OCI-M1 (cell line): ENCODE measurements at places on chromosomes 5 and 9.
A peak's percentile ranks its signal among the peaks of the same experiment; 100 is the strongest.

DNA sequence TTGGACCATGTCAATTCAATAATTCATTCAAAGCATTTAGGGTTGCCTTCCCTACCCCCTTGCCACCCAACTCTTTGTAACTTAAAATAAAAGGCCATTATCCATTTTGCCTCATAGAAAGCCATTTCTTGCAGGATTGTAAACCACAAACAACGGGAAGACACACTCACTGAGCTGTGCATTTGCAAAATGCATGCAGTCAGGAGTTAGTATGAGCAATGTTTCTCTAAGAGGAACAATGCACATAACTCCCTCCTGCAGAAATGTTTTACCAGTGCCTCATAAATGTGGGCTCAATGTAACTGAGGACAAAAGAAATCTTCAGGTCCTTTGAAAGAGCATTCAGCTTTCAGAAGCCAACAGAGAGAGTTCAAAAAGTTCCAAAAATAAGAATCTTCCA, 98.5 kb upstream of the ABCA1 start:
- DNase-seq: no peak

- DNase-seq: peak; percentile 59
These were observed 470 bp downstream of the BAG1 start for GRCh38 chr9:33264003-33264472.

- DNase-seq: no peak
These were observed at the start of gene GPR150 for GRCh38 chr5:95620030-95620869. TSS of gene GPR150 (plus strand) at chr5:95620087. CDS start at chr5:95620276, 189 bp downstream.

DNA sequence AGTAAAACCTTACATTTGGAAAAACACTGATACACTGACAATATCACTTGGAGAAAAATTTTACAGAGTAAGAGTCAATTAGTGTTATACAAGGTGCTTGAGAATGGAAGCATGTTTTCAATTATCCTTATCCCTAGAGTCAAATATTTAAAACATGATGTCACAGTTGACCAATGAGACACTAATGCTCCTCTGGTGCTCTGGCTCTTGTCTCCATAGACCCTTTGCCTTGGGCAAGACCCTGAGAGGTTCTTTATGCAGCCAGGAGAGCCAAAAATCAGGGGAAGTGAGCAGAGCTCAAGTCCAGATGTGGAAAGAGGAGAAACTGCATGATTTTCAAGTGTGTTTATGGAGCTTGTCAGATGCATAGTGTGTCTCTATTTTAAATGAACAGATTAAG, 153.9 kb downstream of the MARCHF11 start:
- no peak for DNase-seq

GRCh38 chr5:158270996-158271554, 412.1 kb upstream of the CLINT1 start:
- DNase-seq: no peak

- no peak for DNase-seq
These were observed 25.6 kb downstream of the ZNF474 start for GRCh38 chr5:122154910-122155309.

DNA sequence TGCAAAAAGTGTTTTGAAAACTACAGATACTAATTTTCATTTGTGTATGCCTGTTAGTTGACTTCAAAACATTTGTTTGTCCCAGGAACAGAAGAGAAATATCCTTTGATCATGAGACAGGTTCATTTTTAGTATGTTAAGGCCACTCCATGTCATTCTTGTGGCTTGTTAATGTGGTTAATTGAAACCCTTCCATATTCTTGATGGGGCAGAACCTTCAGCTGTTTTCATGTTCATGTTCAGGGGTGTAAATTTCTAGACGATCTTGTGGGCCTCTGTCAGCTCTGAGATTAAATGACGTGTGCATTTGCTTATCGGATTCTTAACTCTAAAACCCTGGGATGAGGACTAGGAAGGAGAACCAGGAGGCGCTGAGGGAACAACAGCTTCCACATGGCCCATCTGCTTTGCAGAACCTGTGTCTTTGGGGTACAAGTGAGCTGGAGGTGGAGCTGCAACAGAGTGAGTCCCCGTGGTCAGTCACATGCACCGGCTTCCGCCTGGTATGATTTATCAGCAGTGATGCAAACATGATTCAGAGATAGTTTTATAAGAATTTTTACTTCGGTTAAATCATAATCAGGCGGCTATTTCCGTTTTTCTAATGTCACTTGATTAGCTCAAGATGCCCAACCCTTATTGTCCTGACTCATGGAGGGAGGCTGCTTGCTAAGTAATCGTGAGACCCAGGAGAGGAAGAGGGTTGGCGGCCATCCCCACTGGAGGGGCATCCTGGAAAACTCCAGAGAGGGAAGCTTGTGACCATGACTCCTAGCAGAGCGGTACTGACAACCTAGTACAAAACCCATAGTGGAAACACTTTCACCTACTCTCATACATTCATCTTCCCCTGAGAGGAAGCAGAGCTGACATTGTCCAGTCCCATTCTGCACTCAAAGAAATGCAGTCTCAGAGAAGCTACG, 138.4 kb downstream of the C9orf152 start:
- DNase-seq: peak; percentile 88

DNA sequence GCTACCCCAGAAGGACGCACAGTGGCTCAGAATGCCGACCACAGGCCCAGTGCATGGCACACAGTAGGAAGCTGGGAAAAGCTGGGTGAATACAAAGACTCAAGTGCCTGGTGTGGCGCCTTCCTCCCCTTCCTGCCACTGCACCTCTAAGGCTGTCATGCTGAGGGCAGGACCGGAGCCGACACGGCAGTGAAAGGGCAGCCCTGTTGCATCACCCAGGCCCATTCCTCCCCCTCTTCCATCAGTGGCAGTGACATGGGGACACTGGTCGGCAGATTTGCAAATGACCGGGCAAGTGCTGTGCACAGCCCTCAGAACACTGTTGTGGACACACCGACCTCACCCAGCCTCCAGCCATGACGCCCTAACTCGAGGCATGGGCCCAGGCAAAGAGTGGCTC, 84.0 kb downstream of the STK10 start:
- no peak for DNase-seq

DNA sequence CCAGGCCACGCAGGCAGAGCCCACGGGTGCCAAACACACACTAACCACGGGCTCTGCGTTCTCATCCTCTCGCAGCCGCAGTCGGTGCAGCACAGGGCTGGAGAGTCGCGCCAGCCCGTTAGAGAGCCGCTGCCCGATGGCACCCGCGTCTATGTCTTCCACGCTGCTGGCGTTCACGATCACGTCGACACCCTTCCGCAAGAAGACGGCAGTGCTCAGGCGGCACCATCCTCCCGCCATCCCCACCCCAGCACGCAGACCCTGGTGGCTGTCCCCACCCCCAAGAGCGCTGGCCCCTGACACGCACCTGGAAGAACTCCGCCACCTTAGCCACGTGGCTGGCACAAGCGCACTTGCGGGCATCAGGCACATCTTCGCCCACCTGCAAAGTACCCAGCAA, 6.0 kb downstream of the DBN1 start:
- no peak for DNase-seq

DNA sequence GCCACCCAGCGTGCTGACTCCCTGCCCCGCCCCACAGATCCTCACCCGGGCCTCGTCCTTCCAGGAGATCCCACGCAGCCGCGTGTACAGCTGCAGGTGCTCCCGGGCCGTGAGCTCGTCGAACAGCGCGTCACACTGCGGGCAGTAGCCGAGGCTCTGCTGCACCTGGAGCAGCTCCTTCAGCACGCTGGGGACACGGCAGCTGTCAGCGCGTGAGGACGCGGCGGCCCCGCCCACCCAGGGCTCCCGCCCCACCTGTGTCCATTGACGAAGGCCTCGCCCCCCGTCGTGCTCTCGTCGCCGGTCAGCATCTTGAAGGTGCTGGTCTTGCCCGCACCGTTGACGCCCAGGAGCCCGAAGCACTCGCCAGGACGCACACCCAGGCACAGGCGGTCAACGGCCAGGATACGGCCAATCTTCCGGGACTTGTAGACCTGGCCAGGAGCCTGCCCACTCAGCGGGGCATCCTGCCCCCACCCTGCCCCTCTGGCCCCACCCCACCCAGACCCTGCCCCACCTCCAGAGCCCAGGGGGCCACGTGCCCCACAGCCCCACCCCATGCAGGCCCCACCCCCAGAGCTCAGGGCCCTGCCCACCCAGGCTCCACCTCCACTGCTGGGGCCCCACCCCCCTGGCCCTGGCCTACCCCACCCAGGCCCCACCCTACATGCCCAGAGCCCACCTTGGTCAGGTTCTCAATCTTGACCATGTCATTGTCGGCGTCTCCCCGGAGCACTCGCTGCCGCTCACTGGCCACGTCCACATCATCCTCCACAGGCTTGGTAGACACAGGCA, 13.8 kb upstream of the CLIC3 start:
- DNase-seq: no peak

DNA sequence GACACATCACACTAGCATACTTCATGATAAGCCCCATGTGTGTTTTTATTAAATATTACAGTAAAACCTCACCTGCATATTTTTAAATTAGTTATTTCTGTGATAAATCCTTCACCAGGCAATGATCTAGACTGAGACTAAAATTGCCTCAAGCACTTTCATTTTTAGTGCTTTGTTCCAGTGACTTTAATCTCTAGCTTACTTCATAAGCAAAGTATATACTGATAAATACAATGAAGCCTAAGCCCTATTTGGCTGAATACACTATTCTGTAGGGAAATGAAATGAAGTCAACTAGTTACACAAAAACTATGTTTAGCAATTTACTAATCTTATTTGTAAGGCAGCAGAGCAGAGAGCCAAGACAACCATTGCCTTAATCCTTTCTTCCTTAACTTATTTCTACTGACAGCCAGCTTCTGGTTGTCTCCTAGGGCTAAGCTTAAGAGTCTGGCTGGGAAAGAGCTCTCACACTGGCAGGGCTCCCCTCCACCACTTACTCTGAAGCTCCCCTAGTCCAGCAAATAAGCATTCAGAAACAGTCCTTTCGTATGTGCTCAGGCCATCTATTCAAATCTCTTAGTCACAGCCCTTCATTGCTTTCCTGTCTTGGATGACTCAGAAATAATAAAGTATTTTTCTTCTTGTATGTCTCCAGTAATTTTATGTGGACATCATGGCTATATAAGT, 31.4 kb upstream of the MTAP start:
- DNase-seq: peak; percentile 21

GRCh38 chr9:115880221-115880885, 273.2 kb upstream of the PAPPA start:
- no peak for DNase-seq

GRCh38 chr5:73236541-73237128, 63.6 kb downstream of the TMEM174 start:
- DNase-seq: no peak

GRCh38 chr5:168765551-168766425, 186.6 kb upstream of the PANK3 start:
- no peak for DNase-seq

- DNase-seq: peak; percentile 81
These were observed 95.8 kb downstream of the ALDH1A1 start for GRCh38 chr9:72856972-72857623.

DNA sequence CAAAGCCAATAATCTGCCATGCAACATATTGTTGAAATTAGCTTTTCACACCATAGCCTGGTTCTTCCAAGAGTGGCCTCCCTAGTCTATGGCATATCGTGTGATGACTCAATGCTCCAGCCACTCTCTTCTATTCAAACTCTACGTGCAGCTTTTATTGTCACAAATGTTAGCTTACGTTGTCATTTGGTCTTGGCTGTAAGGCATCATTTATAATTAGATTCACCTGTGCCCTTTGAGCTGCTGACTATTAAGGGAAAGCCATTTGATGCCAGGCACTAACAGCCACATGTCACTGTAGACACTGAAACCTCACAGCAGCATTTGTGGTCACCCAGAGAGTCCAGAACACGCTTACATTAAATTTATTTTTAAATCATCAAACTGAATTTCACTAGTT, 66.8 kb downstream of the APBA1 start:
- no peak for DNase-seq

- no peak for DNase-seq
These were observed 51.5 kb downstream of the UBE2R2 start for GRCh38 chr9:33868440-33868973.

GRCh38 chr9:117434566-117434965, 19.7 kb upstream of the ASTN2 start:
- no peak for DNase-seq

DNA sequence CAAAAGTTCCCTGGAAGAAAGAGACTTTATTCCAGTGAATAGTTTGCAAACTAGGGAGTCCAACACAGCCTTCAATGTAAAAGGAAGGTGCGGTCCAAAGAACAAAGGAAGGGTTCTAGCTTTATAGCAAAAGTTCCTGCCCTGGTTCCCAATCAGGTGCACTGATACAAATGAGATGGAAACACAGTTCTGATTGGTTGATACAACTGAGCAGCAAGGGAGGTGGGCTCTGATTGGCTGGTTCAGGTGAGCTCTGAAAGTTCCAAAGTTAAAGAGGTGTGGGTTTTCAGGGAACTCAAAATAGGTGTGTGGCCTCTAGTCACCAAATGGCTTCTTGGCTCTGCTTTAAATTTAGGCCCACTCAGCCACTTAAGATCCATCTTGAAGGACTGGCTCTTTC, 43.1 kb downstream of the P4HA2 start:
- no peak for DNase-seq

GRCh38 chr9:35518981-35519679, 29.2 kb downstream of the RUSC2 start:
- no peak for DNase-seq

GRCh38 chr9:130731355-130731754, 37.8 kb downstream of the EXOSC2 start:
- no peak for DNase-seq

DNA sequence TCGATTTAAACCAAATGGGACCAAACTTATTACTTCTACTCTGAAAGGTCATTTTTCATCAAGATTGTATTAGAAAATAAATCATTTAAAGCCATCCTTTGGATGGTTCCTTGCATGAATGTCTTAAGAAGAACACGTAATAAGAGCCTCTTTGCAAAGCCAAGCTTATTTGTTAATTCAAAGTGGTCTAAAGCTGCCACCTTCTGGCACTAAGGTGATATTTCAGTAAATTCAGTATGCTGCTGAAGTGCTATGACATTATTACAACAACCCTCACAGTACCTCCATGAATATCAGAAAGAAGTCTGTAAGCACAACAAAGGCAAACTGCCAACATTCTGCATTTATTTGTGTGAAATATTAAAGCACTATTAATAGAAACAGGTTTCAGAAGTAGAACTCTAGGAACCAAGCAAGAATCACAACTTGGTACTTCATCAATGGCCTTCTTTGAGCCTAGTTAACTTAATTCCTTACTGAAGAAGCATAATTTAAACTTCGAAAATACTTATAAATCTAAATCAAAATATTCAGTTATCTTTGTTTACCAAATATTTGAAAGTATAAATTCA, 53.1 kb upstream of the TYRP1 start:
- DNase-seq: peak; percentile 99
